ENCODE measurements at places on chromosomes 6 and 20.
A peak's percentile ranks its signal among the peaks of the same experiment; 100 is the strongest.

- DNase-seq, result peak; percentile 84
Measured at GRCh38 chr6:36094753-36095496, 35.4 kb upstream of the MAPK13 start.

DNA sequence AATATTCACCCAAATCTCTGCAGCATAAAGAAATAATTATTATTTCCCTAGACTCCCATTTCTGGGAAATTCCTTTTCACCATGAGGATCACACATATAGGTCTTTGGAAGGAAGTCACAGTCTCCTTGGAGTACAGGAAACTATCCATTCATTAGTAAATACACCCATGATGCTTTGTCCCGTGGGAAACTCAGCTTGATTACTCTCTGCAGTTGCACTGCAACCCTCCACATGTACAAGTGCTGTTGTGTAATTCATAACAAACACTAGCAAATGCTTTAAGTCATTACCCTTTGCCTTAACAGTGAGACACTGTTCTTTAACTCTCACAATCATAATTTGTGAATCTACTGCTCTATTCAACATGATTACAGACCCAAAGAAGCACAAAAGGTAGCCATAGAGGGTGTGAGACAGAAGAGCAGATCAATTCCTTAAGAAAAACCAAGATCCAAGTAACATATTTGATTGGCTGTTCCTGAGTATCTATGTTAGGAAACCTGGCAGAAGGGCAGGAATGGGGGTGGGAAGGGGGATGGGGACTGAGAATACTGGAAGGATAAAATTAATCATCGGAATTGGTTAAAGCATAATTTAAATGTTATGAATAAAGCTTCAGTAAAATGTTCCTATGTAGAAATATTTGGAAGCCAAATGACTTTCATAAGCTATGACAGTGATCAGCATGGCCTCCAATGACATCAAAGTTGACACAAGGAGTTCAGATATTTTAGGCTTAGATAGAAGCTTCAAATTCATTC lies 268.0 kb downstream of the HACE1 start:
- DNase-seq, result no peak

DNA sequence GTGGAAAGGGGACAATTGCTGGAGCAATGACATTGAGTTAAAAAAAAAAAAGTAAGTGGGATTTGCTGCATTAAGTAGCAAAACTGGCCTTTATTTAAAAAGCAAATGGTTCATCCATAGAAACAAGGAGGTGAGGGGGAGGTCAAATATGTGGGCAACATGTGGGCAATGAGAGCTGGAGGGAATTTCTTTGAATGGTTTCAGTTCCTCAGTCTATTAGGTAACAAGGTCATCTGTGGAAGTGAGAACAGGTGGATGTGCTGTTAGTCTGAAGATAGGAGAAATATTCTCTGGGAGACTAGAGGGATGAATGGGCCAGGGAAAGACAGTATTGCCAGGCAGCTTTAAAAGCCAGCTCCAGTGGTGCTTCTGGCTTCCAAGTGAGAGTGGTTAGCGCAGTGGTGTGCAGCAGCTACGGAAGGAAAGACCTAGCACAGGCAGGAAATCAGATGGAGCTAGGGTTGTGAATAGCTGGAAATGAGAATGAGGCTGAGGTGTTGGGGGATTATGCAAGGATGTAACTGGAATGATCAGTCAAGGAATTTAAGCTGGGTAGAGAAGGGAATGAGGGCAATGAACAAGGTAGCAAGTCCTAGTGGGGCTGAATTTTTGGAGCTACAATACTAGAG lies 727.6 kb downstream of the PTPRT start:
- no peak for DNase-seq

DNA sequence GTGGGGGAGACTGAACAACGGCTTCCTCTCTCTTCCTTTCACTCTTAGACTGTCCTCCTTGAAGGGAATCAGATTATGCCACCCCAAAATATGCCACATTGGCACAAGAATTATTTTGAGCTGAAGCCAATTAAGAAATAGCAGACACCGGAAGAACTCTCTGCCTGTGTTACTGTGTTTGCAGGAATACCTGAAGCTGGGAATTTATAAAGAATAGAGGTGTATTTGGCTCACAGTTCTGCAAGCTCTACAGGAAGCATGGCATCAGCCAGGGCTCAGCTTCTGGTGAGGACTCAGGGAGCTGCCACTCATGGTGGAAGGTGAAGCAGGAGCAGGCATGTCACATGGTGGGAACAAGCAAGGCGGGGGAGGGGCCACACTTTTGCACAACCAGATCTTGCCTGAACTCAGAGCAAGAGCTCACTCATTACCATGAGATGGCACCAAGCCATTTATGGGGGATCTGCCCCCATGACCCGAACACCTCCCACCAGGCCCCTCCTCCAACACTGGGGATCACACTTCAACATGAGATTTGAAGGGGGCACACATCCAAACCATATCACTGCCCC lies 46.0 kb downstream of the PCNA start:
- DNase-seq, result no peak

GRCh38 chr6:151068761-151069312 lies 170.9 kb upstream of the AKAP12 start:
- no peak for DNase-seq

GRCh38 chr20:6784767-6785166 lies 17.3 kb downstream of the BMP2 start:
- DNase-seq, result no peak

- peak; percentile 10 for DNase-seq
Measured at GRCh38 chr20:25629816-25630499, 6.1 kb upstream of the NANP start.

- DNase-seq, result no peak
Measured at GRCh38 chr6:140105857-140106256, 731.4 kb upstream of the CITED2 start.

GRCh38 chr6:142686507-142686887 lies 258.5 kb downstream of the HIVEP2 start:
- DNase-seq, result no peak

- DNase-seq, result no peak
Measured at GRCh38 chr6:118881440-118882313, 12.3 kb upstream of the ASF1A start.

GRCh38 chr6:13413466-13413862 lies 73.9 kb downstream of the GFOD1 start:
- DNase-seq, result no peak

DNA sequence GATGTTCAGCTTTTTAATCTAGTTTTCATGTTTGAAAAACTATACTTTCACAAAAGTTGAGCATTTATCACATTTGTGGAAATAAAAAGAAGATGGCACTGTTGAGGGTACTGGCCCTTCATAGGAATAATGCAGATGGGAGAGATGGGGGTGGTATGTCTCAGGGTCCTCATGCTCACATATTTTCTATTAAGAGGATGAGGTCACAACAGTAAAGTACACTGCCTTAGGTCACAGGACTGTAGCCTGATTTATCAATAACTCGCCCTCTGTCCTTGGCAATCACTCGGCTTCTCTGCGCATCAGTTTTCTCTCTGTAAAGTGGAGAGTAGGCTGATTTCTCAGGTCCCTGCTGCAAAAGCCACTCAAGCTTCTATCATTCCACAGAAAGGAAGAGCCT lies 55.9 kb downstream of the PPP1R3G start:
- no peak for DNase-seq

GRCh38 chr6:41228096-41228495 lies at the start of gene TREML4:
TREML4 (plus strand) TSS chr6:41228349; CDS start chr6:41228428, 79 bp downstream.
- DNase-seq, result no peak

DNA sequence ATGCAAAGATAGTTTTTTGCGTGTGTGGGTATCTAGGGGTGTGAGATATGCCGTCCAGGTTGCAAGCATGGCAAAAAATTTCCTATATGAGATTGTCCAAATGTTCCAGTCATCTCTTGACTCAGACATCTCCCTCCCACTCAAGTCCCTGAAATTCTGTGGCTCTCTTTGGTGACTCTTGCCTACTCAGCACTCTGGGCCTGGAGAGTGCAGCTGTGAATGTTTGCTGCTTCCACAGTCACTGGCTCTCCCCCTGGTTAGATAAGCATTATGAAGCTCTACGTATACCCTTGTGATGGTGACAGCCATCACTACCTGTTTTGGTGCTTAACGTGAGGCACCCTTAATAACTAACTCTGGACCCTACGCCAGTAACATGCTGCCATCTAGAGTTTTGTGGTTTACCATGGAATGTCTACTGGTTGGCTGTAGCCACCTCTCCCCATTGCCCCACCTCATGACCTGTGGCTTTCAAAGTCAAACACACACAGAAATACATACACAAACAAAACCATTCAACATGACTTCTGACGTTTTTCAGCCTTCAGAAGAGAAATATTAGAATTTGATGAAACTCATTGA lies 621.9 kb upstream of the CITED2 start:
- peak; percentile 2 for DNase-seq

DNA sequence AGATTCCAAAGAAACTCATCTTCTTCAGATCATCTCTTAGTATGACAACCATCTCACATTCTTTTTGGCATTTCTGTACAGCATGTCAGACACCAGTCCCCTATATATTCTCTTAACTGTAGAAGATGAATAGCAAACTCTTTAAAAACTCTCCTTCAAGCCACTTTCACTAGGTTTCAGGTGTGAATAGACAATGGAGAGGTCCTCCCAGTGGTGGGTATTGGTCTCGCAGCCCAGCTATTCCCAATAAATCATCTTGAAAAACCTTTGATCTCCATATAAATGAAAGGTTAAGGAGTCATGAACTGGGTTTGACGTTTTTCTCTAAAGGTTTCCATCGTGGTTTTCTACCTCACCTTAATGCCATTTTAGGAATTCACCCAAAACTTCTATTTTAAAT lies 180.0 kb downstream of the GJA1 start:
- no peak for DNase-seq

GRCh38 chr6:109396046-109396718 lies 13.9 kb upstream of the CD164 start:
- no peak for DNase-seq

- no peak for DNase-seq
Measured at GRCh38 chr6:67411036-67411435, 1224.0 kb upstream of the ADGRB3 start.
